ENCODE measurements at places on chromosomes 12 and 14. TPM values are rescaled to one million over a fixed set of nuclear protein-coding genes. Genes with fewer than 3 reads are reported as not detected.

Gene SRRM4
- not detected for total RNA-seq

Gene RAB35
- total RNA-seq = 46.1 TPM

Gene PTCSC3
- not detected for total RNA-seq

Gene MGAT4C
- total RNA-seq = not detected

Gene ALDH6A1
- 4.5 TPM for total RNA-seq

Gene PTPRR
- 0.66 TPM for total RNA-seq

Gene SMCO2
- not detected for total RNA-seq

Gene NFATC4
- total RNA-seq = 2.9 TPM

Gene ADAMTS20
- not detected for total RNA-seq

Gene RPS6KL1
- 9.4 TPM for total RNA-seq

Gene SLC39A9
- 48.0 TPM for total RNA-seq

Gene ATL1
- total RNA-seq = 1.6 TPM

Gene NEUROD4
- total RNA-seq = not detected

Gene KLRB1
- total RNA-seq = not detected

Gene FBLN5
- total RNA-seq = not detected

Gene TOMM20L
- not detected for total RNA-seq

Gene PTHLH
- 1.6 TPM for total RNA-seq

Gene DDX54
- total RNA-seq = 105 TPM

Gene DAO
- total RNA-seq = not detected

Gene OAS2
- total RNA-seq = 3.4 TPM

Gene KLHL33
- not detected for total RNA-seq

Gene AACS
- 44.3 TPM for total RNA-seq

Gene ANO2
- not detected for total RNA-seq

Gene C14orf119
- 31.4 TPM for total RNA-seq

Gene SMOC1
- total RNA-seq = not detected

Gene STK38L
- 33.2 TPM for total RNA-seq

Gene MYBPC1
- total RNA-seq = 0.10 TPM

Gene ACSS3
- not detected for total RNA-seq

Gene APOF
- total RNA-seq = not detected

Gene MANSC4
- not detected for total RNA-seq

Gene MMP19
- not detected for total RNA-seq

Gene PRPF39
- total RNA-seq = 9.8 TPM

Gene LTBP2
- 0.31 TPM for total RNA-seq

Gene SLC22A17
- total RNA-seq = not detected

Gene CLEC4C
- total RNA-seq = not detected

Gene CBLN3
- total RNA-seq = 2.5 TPM

Gene PMCH
- total RNA-seq = not detected

Gene GSC
- not detected for total RNA-seq

Gene PLXNC1
- 0.05 TPM for total RNA-seq

Gene TCTN1
- total RNA-seq = 3.0 TPM

Gene SP1
- total RNA-seq = 56.5 TPM

Gene CCDC175
- total RNA-seq = 0.34 TPM

Gene RERGL
- total RNA-seq = not detected

Gene ZNF10
- 1.2 TPM for total RNA-seq

Gene SLC25A29
- total RNA-seq = 57.4 TPM

Gene IL22
- total RNA-seq = not detected

Gene ESRRB
- total RNA-seq = not detected

Gene STYK1
- 7.4 TPM for total RNA-seq

Gene OR4K13
- not detected for total RNA-seq

Gene L2HGDH
- total RNA-seq = 13.2 TPM
